ENCODE measurements at places on chromosomes 16 and 17.

GRCh38 chr17:68296217-68297191 is 5.2 kb downstream of the ARSG start:
- no peak for DNase-seq

DNA sequence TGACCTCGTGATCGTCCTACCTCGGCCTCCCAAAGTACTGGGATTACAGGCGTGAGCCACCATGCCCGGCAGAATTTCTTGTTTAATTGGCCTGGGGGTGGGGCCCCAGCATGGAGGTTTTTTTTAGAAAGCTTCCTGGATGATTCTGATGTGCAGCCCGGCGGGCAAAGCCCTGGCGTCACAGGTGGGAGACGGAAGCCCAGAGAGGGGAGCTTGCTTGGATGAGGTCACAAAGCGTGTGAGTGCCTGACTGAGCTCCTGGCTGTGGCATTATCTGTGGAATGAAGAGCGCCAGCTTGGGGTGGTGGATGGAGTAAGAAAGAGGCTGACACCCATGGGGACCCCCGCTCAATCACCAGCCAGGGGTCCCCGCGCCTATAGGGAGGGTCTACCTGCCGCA is 4.1 kb downstream of the VASN start:
- no peak for DNase-seq

DNA sequence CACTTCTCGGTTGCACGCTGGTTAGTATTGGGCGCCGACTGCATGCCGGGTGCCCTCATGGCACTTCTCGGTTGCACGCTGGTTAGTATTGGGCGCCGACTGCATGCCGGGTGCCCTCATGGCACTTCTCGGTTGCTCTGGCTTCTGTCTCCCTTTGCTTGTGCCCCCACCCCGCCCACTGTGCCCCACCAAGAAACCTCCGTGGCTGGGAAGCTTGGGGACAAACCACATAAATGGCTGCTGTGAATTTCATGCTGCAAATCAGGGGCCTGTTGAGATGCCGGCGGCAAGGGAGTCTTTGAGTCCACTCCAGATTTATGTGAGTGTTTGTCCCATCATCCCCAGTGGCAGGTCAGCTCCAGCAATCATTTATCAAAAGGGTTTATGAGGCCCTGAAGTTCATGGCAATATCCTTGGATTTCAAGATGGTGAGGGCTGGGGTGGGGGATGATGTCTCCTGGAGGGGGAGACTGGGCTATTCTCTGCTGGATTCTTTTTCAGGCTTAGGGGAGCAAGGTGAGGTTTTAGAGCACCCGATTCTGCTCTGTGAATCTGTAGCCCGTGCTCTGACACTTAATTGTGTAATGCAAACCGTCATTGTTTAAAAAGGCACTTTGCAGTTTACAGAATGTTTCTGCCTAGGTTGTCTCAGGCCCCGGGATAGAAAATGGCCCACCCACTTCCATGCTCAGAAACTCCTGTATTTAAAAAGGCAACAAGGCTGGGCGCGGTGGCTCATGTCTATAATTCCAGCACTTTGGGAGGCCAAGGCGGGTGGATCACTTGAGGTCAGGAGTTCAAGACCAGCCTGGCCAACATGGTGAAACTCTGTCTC is 51.2 kb upstream of the CIBAR2 start:
- DNase-seq: no peak

DNA sequence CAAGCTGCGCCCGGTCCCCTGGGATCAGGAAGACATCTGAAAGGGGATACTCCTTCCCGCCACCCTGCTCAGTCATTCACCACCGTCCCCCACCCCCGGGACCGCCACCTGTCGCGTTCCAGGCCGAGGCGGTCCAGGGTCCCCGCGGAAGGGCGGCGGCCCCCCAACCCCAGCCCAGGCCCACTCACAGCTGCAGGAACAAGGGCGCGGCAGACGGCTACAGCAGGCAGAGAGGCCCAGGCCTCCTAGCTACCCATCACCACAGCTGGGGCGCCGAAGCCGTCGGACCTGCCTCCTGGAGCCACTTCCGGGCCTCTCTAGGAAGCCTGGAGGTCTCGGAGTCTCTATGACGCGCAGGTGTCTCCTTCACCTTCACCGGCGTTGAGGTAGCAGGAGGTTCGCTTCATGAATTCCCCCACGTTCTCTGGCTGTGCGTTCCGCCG is at the start of gene SDR42E1:
Gene SDR42E1 (minus strand): TSS at position 272 of the 443 bp plus-strand sequence. CDS start 10,612 bp downstream, outside the sequence.
- no peak for DNase-seq

DNA sequence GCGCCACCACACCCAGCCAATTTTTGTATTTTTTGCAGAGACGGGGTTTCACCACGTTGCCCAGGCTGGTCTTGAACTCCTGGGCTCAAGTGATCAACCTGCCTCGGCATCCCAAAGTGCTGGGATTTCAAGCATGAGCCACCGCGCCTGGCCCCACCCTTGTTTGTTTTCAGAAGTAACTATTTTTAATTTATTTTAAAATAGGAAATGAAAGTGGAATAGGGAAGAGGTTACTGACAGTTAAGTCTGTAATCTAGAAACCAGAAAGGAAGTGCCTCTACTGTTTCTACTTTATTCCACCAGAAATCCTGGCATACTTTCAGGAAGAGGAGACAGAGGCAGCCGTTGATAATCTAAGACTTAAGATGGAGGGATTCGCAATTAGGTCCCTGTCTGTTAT is 225.6 kb downstream of the TANC2 start:
- DNase-seq: no peak

DNA sequence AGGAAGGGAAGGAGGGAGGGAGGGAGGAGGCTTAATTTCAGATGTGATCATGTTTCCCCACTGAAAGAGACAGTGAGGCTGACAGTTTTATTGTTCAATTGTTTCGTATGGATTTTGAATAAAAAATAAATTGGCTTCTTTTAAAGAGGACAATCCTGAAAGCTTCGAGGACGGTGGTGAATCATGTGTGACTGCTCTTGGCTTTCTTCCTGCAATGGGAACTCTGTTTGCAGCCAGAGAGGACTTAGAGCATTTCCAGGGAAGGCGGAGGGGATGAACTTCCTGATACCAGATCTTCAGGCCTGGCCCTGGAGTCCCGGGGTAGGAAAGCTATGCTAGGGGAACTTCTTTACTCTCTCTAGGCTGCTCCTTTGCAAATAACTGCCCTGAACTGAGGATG is 72.8 kb upstream of the C16orf82 start:
- DNase-seq: no peak

GRCh38 chr17:74818291-74818938 is 41.3 kb downstream of the GRIN2C start:
- DNase-seq: no peak
